CD8-positive, alpha-beta T cell (primary cell): ENCODE measurements at places on chromosomes 16 and 17. TPM values are rescaled to one million over a fixed set of nuclear protein-coding genes. Genes with fewer than 3 reads are reported as not detected.

DNA sequence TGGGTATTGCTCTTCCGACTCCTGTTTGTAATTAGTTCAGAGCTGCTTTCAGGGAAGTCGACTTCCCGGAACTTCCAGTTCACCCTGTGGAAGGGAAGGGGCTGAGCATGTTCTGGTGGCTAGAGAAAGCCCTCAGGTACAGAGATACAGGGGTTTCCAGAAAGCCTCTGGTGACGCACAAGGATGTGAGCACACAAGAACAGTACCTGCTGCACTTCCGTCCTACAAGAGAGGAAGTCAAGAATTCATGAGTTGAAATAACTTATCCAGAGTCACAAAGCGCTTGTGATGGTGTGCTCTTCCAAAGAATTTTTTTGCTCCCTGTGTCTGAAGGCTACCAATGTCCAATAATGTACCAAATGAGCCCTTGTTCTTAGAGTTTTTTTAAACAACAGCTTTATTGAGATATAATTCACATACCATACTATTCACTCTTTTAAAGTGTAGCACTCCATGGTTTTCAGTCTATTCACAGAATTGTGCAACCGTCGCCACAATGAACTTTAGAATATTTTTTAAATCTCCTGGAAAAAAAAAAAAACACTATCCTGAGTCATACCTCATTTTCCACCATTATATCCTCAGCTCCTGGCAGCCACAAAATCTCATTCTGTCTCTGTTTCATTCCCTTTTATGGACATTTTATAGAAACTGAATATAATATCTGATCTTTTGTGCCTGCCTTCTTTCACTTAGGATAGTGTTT is 327.6 kb downstream of the CDH13 start:
- DNase-seq, result no peak

Gene MT1F
- 7.4 TPM for total RNA-seq

- DNase-seq, result no peak
Measured at GRCh38 chr17:33583518-33584417, 290.7 kb upstream of the ASIC2 start.

GRCh38 chr16:13402601-13403000 is 501.2 kb downstream of the SHISA9 start:
- no peak for DNase-seq

GRCh38 chr17:55420776-55421178 is 858 bp downstream of the MMD start:
- DNase-seq, result no peak

GRCh38 chr17:17784657-17785267 is 52.0 kb downstream of the SREBF1 start:
- DNase-seq, result no peak

Gene PRRT2
- 1.7 TPM for total RNA-seq

- DNase-seq, result no peak
Measured at GRCh38 chr17:69654981-69655855, 240.7 kb downstream of the MAP2K6 start.

GRCh38 chr16:84223456-84223855 is 16.4 kb downstream of the KCNG4 start:
- DNase-seq, result no peak
